ENCODE measurements at places on chromosomes 11 and 22. TPM values are rescaled to one million over a fixed set of nuclear protein-coding genes. Genes with fewer than 3 reads are reported as not detected.

SYTL2 gene
- total RNA-seq: 52.8 TPM

BATF2 gene
- 1.0 TPM for total RNA-seq

SYCE3 gene
- total RNA-seq: not detected

SYT12 gene
- total RNA-seq: not detected

DGCR8 gene
- 19.5 TPM for total RNA-seq

MS4A6E gene
- total RNA-seq: not detected

SCGB1A1 gene
- total RNA-seq: not detected

MYO18B gene
- total RNA-seq: not detected

XKR3 gene
- under 0.01 TPM for total RNA-seq

RIC3 gene
- not detected for total RNA-seq

SLC22A12 gene
- total RNA-seq: not detected

PTGDR2 gene
- total RNA-seq: 0.44 TPM

OR6T1 gene
- not detected for total RNA-seq

SORL1 gene
- 1.5 TPM for total RNA-seq

Measured in smooth muscle cell of trachea (primary cell).